ENCODE measurements at places on chromosomes 2 and 18. TPM values are rescaled to one million over a fixed set of nuclear protein-coding genes. Genes with fewer than 3 reads are reported as not detected.
A peak's percentile ranks its signal among the peaks of the same experiment; 100 is the strongest.

The ANTXR1 gene
- polyA plus RNA-seq, result not detected

The FBXO15 gene
- polyA plus RNA-seq, result 2.4 TPM

The UGT1A5 gene
- polyA plus RNA-seq, result not detected

The CDK5R2 gene
- not detected for polyA plus RNA-seq

The SP140L gene
- 82.4 TPM for polyA plus RNA-seq

The TUBA4B gene
- polyA plus RNA-seq, result not detected

- no peaks in the 10 kb centered on the region for H3K27me3 ChIP-seq
- no peak for DNase-seq
- H3K4me1 ChIP-seq, result peaks cover 3% of the 10 kb centered on the region
- H3K4me3 ChIP-seq, result no peak overlapping the region
- no peak overlapping the region for H3K27ac ChIP-seq
- H3K36me3 ChIP-seq, result no peaks in the 10 kb centered on the region
Measured at GRCh38 chr2:58727981-58728656, 487.0 kb upstream of the FANCL start.

GRCh38 chr2:20488201-20488641, 41.3 kb downstream of the RHOB start:
- H3K36me3 ChIP-seq, result no peaks in the 10 kb centered on the region
- no peak for DNase-seq
- no peak overlapping the region for H3K4me3 ChIP-seq

- no peaks in the 10 kb centered on the region for H3K36me3 ChIP-seq
- no peaks in the 10 kb centered on the region for H3K27me3 ChIP-seq
- no peak overlapping the region for H3K4me3 ChIP-seq
- no peaks in the 10 kb centered on the region for H3K4me1 ChIP-seq
Measured at GRCh38 chr18:46772357-46772756, 15.5 kb upstream of the ST8SIA5 start.

DNA sequence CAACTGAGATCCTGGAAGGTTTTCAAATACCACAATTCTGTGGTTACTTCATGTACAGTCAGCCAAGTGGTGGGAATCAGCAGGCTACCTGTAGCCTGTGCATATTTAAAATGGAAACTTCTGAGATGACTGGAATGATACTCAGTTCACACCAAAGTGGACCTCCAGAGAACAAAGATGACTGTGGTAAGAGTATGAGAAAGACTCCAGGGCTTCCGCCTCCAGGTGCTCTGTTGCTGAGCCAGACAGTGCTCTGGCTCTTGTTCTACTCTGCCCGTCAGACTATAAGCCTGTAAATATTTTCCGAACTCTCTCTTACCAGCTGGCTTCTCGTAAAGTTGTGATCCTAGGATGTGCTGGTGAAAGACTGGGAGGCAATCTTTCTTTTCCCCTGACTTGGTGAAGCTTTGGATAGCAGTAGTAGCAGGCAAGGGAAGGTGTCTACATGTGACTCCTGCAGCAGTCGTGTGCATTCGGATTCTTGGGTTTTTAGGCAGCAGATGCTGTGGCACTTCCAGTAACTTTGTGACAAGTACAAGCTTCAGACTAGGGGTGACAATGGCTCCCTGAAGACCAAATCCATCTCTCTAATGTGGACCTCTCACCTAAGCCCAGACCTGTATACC, 23.1 kb downstream of the ST3GAL5 start:
- no peak for DNase-seq
- no peaks in the 10 kb centered on the region for H3K36me3 ChIP-seq
- no peak overlapping the region for H3K4me3 ChIP-seq

- H3K27me3 ChIP-seq, result no peaks in the 10 kb centered on the region
- H3K36me3 ChIP-seq, result peaks cover 18% of the 10 kb centered on the region
- peaks cover 48% of the 10 kb centered on the region for H3K4me1 ChIP-seq
- H3K4me3 ChIP-seq, result peak overlapping the region; percentile 98
Measured at GRCh38 chr2:65053199-65053598, 3.0 kb upstream of the CEP68 start.

GRCh38 chr2:129181433-129181832, 798.0 kb upstream of the RAB6C start:
- no peak overlapping the region for H3K4me3 ChIP-seq
- H3K4me1 ChIP-seq, result no peaks in the 10 kb centered on the region
- no peak overlapping the region for H3K27ac ChIP-seq
- H3K27me3 ChIP-seq, result peaks cover 2% of the 10 kb centered on the region
- no peaks in the 10 kb centered on the region for H3K36me3 ChIP-seq
- DNase-seq, result no peak

DNA sequence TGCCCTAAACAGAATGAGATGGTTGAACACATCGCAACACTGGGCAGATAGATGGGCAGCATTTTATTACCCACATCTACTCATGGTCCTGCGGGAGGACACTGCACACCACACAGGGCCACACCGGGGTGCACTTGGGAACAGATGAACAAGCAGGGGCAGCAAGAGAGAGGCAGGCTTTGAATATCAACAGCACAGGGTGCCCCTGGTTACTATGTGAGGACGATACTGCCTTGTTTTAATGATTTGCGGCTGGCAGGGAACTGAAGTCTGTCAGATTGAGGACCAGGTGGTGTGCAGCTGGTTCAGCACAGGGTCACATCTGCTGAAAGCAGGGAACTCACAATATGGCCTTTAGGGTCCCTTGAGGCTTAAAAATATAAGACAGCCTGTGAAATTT, 195.7 kb downstream of the PIEZO2 start:
- DNase-seq, result no peak
- H3K4me1 ChIP-seq, result no peaks in the 10 kb centered on the region
- no peaks in the 10 kb centered on the region for H3K36me3 ChIP-seq
- H3K27me3 ChIP-seq, result peaks cover 4% of the 10 kb centered on the region
- H3K27ac ChIP-seq, result no peak overlapping the region

GRCh38 chr18:24315170-24315569, 82.5 kb downstream of the OSBPL1A start:
- H3K27ac ChIP-seq, result no peak overlapping the region
- H3K4me1 ChIP-seq, result no peaks in the 10 kb centered on the region
- H3K27me3 ChIP-seq, result no peaks in the 10 kb centered on the region
- no peak overlapping the region for H3K4me3 ChIP-seq
- no peak for DNase-seq

DNA sequence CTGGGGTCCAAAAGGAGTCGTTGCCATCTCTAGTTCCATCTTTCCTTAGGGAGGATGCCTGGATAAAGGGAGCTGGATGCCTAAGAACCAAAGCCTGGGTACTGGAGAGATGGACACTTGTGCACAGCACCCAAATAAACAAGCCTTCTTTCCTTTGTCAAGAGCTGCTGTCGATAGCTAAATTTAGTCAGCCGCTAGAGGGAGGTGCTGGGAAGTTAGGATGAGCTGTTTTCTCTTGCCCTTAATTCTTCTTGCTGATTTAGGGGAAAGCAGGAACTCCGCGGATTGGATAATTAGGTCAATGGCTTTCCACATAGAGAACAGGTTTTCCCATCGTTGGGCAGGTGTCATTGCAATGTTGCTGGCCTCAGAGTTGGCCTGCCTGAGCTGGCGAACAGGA, 30.9 kb upstream of the SERPINB12 start:
- H3K4me3 ChIP-seq, result no peak overlapping the region
- H3K4me1 ChIP-seq, result no peaks in the 10 kb centered on the region
- no peak for DNase-seq
- no peak overlapping the region for H3K27ac ChIP-seq

GRCh38 chr2:137566387-137566786, 397.9 kb upstream of the HNMT start:
- no peak for DNase-seq
- no peak overlapping the region for H3K4me3 ChIP-seq
- no peaks in the 10 kb centered on the region for H3K4me1 ChIP-seq
- H3K36me3 ChIP-seq, result no peaks in the 10 kb centered on the region

DNA sequence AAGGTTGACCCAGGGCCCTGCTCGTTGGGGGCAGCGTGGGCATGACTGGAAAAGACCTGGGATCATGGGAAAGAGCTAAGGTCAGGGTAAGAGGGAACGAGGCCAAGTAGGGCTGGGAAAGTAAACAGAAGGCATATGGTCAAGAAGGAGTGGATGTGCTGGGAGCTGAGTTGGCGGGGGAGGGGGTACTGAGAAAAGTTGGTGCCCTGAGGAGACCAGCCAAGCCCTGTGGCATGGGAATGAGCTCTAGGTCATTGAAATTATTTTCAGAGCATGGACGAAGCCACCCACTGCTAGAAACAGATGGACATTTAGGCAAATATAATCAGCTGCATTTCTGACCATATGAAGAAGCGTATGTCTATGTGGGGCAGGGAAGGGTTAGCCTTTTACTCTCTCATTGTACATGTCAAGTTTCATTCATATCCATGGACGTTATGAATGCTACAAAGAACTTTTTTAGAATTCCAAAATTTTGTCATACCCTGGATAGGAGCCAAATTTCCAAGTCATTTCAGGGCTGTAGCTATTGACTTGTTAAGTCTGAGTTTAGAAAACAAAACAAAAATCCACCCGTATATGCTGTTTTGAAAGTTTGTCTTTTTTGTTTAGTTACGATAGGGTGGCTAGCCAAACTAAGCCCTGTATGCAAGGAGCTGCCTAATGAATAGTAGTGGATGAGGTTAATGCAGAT, 19.1 kb downstream of the MAPRE2 start:
- H3K4me1 ChIP-seq, result peaks cover 52% of the 10 kb centered on the region
- no peaks in the 10 kb centered on the region for H3K27me3 ChIP-seq
- no peak overlapping the region for H3K4me3 ChIP-seq
- DNase-seq, result no peak
- no peaks in the 10 kb centered on the region for H3K36me3 ChIP-seq

DNA sequence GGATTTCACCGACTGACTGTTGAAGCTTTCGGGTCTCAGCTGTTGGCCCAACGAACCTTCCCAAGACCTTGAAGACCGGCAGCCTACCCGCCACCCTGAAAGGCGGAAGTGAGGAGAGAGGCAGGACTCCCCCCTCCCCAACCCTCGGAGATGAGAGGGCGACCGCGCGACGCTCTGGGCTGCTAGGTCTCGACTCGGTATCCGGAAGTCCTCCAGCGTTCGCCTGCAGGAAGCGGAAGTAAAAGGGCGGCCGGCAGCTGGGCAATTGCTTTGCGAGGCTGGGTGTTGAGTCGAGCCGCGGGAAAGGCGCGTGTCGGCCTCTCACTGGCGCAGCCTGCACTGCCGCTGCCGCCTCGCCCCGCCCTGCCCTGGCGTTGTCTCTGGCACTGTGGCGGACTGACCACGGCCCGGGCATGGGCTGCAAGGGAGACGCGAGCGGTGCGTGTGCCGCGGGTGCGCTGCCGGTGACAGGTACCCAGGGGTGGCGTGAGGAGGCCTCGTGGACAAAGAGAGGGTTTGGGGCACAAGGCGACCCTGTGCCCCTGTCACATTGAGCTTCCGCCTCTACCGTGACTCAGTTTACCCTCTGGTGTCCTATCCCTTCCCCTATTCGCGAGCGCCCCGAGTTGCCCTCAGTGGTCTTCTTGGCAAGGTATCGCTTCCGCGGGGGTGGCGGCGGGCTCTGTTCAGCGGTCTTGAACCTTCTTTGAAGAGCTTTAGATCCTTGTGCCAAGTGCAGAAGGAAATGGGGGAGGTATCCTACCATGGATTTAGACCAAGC, at the start of gene UGGT1:
TSS of gene UGGT1 (plus strand) at position 256 of the 781 bp plus-strand sequence. CDS start at position 414, 158 bp downstream.
- H3K4me3 ChIP-seq, result peak within 1 kb of the TSS; percentile 97
- peaks cover 2% of the 10 kb centered on the region for H3K27me3 ChIP-seq
- peak; percentile 93 for DNase-seq
- H3K36me3 ChIP-seq, result no peaks in the 10 kb centered on the region
- peak within 1 kb of the TSS; percentile 91 for H3K27ac ChIP-seq
- peaks cover 24% of the 10 kb centered on the region for H3K4me1 ChIP-seq

- no peaks in the 10 kb centered on the region for H3K36me3 ChIP-seq
- no peak overlapping the region for H3K4me3 ChIP-seq
- H3K27ac ChIP-seq, result no peak overlapping the region
- H3K27me3 ChIP-seq, result no peaks in the 10 kb centered on the region
- H3K4me1 ChIP-seq, result no peaks in the 10 kb centered on the region
- no peak for DNase-seq
Measured at GRCh38 chr2:133326652-133327397, 241.4 kb downstream of the NCKAP5 start.

DNA sequence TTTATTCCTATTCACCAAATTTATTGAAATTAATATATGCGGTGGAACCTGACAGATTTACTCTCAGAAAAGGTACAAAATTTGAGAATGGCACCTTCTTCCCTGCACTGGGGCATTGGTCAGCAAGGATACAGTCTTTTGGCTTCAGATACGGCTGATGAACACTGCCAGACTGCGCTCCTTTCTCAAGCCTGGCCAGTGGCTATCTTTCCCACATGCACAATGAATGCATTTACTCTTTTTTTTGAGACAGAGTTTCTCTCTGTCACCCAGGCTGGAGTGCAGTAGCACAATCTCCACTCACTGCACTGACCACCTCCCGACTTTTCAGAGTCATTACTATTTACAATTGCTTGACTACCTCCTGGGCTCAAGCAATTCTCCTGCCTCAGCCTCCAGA, 61.6 kb downstream of the MOB4 start:
- no peak overlapping the region for H3K27ac ChIP-seq
- H3K4me3 ChIP-seq, result no peak overlapping the region
- H3K36me3 ChIP-seq, result peaks cover 8% of the 10 kb centered on the region
- H3K27me3 ChIP-seq, result no peaks in the 10 kb centered on the region

GRCh38 chr2:151024696-151025251, 236.9 kb downstream of the RBM43 start:
- H3K4me3 ChIP-seq, result no peak overlapping the region
- no peak overlapping the region for H3K27ac ChIP-seq
- H3K4me1 ChIP-seq, result no peaks in the 10 kb centered on the region

DNA sequence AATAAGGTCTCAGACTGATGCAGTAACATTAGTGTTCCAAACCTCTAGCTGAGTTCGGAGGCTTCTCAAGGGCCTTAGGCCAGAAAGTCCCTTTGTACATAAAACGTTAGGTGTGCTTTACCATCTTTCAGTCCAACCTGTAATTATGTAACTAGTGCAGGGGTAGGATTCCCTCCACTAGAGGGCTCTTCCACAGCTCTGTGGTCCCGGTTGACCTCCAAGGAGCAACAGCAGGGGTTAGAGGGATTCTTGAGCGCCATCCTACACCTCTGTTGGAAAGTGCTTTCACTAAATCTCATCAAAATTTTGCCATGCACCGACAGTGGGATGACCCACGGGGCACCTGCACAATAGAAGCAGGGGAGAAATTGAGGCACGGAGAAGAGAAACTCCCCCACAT, 155.8 kb upstream of the LRP1B start:
- no peaks in the 10 kb centered on the region for H3K36me3 ChIP-seq
- H3K27ac ChIP-seq, result no peak overlapping the region
- H3K4me1 ChIP-seq, result no peaks in the 10 kb centered on the region
- no peak overlapping the region for H3K4me3 ChIP-seq
- H3K27me3 ChIP-seq, result no peaks in the 10 kb centered on the region

- peaks cover 11% of the 10 kb centered on the region for H3K36me3 ChIP-seq
- H3K27ac ChIP-seq, result no peak overlapping the region
- peaks cover 21% of the 10 kb centered on the region for H3K4me1 ChIP-seq
- H3K27me3 ChIP-seq, result no peaks in the 10 kb centered on the region
Measured at GRCh38 chr2:207967121-207967520, 58.2 kb downstream of the PLEKHM3 start.

GRCh38 chr2:206095536-206096332, 9.8 kb upstream of the INO80D start:
- no peak overlapping the region for H3K4me3 ChIP-seq
- no peak for DNase-seq
- no peak overlapping the region for H3K27ac ChIP-seq
- peaks cover 2% of the 10 kb centered on the region for H3K4me1 ChIP-seq
- H3K36me3 ChIP-seq, result no peaks in the 10 kb centered on the region
